T-cell (primary cell): ENCODE measurements at places on chromosomes 1 and 21.

DNA sequence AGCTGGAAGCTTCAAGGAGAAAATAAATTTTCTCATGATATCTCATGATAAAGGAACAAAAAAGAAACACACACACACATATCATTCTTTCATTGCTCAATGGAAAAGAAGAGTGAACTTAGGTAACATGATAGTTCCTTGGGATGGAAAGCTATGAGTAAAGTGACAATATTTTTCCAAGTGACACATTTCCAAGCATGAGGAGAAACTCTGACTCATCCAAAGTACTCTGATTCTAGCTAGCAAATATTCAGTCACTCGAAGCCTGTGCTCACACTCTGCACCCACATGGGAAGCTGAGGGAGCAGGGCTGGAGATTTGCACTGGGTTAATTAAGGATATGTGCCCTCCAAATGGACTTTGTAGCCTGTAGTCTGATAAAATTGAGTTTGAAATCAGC, 222.4 kb downstream of the LRRC40 start:
- no peak for DNase-seq

DNA sequence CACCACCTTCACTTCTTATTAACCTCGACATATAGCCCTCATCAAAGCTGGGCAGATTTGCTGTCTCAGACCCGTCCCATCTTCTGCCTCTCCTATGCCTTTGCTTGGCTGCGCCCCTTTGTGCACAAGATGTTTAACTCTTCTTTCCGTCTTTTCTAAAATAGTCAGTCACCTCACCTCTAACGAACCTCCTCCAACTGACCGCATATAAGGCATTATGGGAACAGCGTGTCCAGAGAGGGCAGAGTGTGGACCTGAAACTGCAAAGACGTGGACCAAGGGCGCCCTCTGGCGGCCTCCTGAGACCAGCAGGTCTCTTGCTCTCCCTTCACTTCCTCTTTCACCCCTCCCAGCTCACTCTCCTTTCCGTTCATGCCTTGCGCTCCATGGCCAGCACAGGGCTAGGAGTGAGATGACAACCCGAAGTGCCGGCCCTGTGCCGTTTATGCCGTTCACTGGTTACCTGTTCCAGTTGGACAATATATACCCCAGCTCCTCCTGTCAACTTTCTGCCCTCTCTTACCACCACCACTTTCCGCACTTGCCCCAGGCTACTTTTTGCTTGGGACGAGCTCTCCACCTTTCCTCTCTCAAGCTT, 2.5 kb upstream of the METTL25B start:
- DNase-seq = peak; percentile 77

GRCh38 chr1:180287988-180288705, 58.1 kb downstream of the LHX4 start:
- DNase-seq = no peak

- no peak for DNase-seq
Measured at GRCh38 chr1:186643614-186644013, 36.6 kb downstream of the PTGS2 start.

DNA sequence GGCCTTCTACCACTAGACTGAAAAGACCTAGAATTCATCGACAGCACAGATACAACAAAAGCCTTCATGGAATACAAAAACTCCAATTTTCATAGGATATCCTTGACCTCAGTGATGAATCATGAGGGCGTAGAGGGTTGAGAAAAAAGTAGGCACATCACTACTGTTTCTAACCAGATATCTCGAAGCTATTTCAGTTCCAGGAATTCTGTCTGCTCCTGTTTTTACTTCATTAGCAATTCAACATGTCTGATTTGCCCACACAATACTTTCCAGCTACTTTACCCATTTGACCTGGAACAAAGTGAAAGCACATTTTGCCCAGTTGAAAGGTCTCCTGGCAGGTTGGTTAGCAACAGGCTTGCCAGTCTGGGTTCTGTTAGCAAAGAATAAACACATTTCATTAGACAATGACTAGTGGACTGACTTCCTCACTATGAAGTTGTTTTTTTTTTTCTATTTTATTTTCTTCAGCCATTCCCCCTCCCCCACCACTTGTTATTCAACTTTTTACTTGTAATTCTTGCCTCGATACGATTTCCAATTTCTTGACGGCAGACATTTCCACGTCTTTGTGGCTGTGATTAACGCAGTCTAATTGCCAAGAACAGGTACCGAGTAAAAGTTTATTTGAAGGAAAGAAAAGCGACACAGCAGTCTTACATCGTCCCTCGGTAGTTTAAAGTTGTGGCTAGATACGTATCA, 4.0 kb upstream of the ZBTB18 start:
- no peak for DNase-seq

DNA sequence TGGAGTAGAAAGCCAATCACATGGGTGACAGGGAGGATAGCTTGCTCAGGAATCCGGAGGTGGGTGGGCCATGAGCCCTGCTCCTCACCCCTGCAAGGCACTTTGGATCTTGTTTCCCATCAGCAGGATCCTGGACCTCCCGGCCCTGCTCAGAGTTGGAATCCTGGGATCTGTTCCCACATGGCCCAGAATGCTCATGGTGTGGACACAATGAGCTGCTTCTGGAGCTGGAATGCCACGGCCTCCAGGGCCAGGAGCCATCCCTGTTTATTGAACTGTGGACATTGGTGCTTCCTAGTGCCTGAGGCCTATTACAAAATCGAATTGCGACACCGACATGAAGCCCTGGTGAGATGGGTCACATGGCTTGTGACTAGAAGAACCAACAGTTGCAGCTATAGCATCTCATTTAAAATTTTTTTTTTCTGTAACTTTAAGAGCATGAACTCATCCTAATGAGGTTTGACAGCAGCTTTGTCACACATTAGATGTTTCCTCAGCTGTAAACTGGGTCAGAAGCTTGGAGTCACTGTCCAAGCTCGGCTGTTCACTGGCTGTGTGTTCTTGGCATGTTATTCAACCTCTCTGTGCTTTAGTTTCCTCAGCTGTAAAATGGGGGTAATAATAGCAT, 40.4 kb upstream of the GOLT1A start:
- DNase-seq = no peak

- DNase-seq = no peak
Measured at GRCh38 chr1:54842963-54843362, 41.8 kb upstream of the TTC22 start.

DNA sequence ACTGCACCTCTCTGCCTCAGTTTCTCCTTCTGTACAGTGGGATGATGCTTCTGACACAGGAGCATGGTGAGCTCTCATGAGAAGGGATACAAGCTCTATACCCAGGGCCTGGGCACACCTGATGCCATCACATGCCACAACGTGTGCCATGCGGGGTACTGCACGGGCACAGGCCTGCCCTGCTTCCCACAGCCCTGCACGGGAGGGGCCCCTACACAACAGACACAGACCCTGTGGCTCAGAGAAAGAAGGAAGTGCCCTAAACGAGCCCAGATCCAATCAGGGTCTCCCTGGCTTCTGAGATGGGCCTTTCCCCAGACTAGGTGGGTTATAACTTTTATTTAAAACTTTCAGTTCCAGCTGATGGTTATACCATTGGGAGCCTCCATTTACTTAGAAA, 24.6 kb downstream of the C2CD2 start:
- DNase-seq = no peak

DNA sequence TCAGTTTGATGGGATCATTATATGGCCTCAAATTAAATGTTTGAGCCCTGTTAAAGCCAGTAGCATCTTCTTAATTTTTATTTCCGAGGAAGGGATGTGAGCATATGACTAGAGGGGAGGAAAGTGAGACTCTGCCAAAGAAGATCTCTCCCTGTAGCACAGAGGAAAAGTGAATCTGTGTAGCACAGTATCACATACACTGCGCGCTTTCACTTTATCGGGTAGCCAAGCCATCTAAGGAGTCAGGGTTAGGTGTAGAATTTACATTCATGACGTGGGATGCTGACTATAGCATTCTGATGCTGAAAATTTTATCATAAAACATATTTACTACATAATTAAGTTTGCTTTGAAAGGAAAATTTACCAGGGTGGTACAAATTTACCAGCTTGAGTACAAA, 24.0 kb downstream of the LRRC8D start:
- no peak for DNase-seq

DNA sequence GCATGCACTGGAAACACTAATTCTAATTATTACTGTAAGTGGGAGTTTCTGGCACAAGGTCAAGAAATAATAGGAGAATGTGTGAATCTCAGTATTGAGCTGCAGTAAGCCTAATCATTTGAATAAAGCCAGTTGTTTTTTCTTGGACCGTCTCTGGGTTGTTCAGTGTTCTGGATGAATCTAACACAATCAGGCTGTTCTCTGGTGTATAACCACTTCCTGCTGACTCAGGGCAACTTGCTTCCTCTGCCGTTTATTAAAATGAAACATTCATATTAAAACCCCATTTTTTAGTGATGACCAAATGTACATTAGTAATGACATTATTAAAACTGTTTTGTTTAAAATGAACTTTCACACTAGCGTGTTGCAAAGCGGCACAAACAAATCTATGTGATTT, 273.1 kb upstream of the SNX7 start:
- DNase-seq = no peak

- no peak for DNase-seq
Measured at GRCh38 chr1:158374860-158375259, 21.2 kb downstream of the CD1E start.

DNA sequence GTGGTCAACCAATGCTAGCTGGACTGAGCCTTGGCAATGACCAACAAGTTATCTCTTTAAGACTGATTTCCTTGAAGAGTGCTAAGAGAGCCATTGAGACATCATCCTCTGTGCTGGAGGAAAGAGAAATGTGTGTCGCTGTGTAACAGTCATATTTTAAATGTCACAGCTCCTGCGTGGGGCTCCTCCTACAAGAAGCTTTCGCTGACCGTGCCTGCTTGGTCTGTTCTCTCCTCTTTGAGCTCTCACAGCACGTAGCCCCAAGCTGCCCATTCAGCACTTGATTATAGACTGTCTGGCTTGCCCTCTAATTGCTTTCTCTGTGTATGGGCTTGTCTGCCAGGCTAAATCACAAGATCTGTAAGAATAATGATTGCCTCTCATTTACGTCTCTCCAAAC, 221.3 kb downstream of the FOXD2 start:
- DNase-seq = no peak

DNA sequence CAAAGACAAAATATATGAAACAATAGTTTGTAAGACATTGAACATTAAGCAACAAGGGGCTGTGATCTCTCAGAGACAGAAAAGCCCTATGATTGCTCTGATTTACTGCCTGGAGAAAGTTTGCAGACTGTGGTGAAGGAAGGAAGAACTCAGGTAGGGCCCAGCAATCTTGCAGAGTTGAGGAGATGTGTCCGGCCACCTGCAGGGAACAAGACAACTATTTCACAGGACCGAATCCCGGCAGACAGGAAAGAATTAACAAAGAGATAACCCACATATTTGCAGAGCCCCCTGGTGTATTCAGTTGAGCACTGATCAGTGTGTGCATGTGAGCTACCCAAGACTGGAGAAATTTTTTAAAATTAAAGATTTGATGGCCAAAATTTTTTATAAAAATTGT, 58.3 kb upstream of the FMN2 start:
- no peak for DNase-seq

DNA sequence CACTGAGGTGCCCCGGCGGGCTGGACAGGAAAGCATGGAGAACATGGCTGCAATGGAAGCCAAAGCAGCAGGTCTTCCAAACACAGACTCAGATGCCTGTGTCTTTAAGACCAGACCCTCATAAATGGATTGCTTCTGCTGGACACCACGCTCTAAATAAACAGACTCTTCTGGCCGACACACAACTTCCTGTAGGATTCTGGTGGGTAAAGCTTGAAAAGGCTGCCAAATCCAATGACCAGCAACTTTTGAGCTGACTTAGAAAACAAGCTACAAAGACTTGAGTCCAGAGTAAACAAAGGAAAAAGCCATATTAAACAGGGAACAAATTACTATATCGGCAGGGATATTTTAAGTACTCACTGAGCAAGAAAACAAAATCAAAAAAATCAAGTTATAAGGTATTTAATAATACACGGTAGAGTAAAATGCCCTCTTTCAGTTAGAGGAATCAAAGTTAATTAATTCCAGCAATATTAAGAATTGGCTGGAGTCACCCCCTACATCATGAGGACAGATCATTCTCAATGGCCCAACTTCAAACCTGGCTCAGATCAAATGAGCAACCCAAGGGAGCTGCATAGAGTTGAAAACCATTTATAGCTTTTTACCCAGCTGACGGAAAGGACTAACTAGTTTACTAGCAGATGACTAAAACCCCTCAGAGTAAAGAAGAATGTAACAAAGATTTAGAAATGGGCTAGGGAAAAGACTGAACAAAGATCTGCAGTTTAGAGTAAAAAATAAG, 102.4 kb downstream of the TGFBR3 start:
- DNase-seq = no peak

- peak; percentile 22 for DNase-seq
Measured at GRCh38 chr1:212225416-212225815, 59.8 kb upstream of the PPP2R5A start.

DNA sequence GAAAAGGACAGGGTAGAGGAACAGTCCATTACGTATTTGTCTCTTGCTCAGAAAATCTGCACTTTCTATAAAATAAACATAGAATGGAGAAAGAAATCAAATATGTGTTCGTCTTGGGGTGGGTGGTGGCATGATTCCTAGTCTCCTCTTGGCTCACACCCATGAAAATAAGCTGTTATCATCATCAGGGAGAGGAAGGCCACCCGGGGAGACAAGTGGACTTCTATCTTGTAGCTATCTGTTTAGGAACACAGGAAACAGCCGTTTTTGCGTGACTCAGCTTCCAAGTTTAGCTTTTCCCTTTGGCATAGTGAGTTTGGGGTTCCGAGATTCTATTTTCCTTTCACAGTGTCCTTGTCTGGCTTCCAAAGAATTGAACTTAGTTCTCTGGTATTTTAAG, 622.3 kb downstream of the PTPRU start:
- no peak for DNase-seq

DNA sequence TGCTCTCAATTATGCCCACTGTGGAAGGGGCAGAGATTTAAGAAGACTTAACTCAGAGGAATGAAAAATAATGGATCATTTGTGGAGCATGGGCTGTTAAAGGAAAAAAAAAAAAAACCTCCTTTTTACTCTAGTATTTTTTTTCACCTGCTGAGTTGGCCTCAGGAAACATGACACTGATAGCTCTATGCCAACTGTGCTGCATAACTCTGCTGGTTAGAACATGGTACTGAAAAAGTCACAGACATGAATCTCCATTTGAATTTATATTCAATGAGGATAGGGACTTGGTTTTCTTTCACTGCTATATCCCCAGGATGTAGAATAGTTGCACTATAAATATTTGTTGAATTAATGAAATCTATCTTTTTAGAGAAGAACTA, 86.1 kb upstream of the KIAA0040 start:
- no peak for DNase-seq

- no peak for DNase-seq
Measured at GRCh38 chr1:159895836-159896545, 4.0 kb downstream of the CFAP45 start.

DNA sequence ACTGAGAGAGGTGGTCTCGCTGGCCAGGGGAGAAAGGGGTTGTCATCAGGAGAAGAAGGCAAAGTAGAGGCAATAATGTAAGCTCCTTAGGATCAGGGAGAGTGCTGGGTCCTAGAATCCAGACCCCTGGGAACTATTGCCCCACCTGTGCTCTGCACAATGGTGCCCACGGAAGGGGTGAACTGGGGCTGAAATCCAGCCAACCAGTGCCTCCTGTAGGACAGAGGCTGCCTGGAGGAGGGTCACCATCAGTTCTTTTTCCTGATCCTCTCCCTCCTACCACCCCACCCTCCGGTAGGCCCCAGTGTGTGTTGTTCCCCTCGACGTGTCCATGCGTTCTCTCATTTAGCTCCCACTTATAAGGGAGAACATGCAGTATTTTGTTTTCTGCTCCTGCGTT, 52.9 kb upstream of the ATP2B4 start:
- no peak for DNase-seq
